Breast epithelium (tissue), 4 donors: ENCODE measurements at places on chromosomes 1 and 21. TPM values are rescaled to one million over a fixed set of nuclear protein-coding genes. Genes with fewer than 3 reads are reported as not detected.

- H3K4me1 ChIP-seq = no peaks in the 10 kb centered on the region
- DNase-seq = no peak
- H3K4me3 ChIP-seq = no peak overlapping the region
- no peaks in the 10 kb centered on the region for H3K36me3 ChIP-seq
Measured at GRCh38 chr1:217892750-217893149, 261.6 kb downstream of the SPATA17 start.

MATN1 gene
- not detected for total RNA-seq

DNA sequence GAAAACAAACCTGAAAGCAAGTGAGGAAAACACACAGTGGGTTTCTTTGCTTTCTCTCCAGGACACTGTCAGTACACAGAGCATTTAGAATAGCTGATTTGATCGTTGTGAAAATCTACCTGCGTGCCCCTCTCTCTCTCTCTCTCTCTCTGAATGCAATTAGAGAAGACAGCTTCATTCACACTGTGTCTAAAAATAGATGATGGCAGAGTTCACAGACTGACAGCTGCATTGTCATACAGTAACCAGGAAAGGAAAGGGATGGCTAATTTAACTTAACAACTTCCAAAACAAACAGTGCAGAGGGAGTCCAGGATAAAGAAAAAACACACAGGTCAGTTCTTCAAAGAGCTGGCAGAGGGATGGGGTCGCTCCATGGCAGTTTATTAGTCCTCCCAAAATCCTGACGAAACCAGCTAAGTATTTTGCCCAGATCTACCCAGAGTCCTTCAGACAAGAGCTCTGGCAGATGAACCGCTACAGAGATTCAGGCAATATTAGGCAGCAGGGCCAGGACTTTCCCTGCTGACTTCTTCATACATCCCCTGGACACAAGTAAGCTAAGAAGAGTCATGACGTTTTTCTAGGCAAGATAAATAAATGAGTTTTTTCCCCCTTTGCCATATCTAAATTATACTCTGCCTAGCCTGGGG is 58.9 kb downstream of the WLS start:
- peak overlapping the region; percentile 69 for H3K27ac ChIP-seq
- peaks cover 11% of the 10 kb centered on the region for H3K4me1 ChIP-seq
- H3K27me3 ChIP-seq = no peaks in the 10 kb centered on the region
- H3K36me3 ChIP-seq = no peaks in the 10 kb centered on the region
- no peak for DNase-seq

NLRP3 gene
- total RNA-seq = 0.66 TPM

DNA sequence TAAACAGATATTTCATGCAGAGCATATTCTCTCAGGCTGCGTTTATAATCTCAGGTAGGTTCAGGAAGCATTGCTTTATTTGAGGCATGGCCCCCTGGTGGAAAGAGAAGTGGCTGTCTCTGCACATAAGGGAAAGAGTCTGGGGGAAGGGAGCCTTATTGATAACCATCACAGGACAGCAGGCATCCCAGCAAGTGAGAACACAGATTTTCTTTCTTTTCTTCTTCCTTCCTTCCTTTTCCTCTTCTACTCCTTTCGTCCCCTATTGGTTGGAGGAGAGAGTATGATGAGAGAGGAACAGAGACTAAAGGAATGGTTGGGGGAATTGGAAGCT is 21.9 kb downstream of the TSNAX start:
- no peaks in the 10 kb centered on the region for H3K36me3 ChIP-seq
- no peaks in the 10 kb centered on the region for H3K4me1 ChIP-seq
- H3K27ac ChIP-seq = no peak overlapping the region
- H3K27me3 ChIP-seq = no peaks in the 10 kb centered on the region

OR2T8 gene
- total RNA-seq = not detected

DNA sequence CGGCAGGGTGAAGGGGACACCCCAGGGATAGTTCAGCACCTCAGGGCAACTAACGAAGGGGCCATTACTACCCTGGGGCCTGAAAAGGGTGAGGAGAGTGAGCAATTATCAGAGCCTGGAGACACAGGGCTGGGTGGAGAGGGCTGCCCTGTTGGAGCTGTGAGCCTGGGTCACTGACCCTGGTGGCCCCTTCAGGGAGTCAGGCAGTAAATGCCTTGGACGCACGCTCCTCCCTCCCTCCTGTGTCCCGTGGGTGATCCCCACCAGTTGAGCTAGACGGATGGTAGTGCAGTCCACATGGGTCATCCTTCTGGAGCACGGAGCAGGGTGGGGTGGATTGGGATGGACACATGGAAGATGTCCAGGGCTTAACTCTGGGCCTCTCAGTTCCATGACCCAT is 305.3 kb downstream of the PTPRU start:
- no peak overlapping the region for H3K4me3 ChIP-seq
- DNase-seq = no peak
- H3K36me3 ChIP-seq = no peaks in the 10 kb centered on the region
- no peaks in the 10 kb centered on the region for H3K4me1 ChIP-seq
- no peak overlapping the region for H3K27ac ChIP-seq
- H3K27me3 ChIP-seq = no peaks in the 10 kb centered on the region

DNA sequence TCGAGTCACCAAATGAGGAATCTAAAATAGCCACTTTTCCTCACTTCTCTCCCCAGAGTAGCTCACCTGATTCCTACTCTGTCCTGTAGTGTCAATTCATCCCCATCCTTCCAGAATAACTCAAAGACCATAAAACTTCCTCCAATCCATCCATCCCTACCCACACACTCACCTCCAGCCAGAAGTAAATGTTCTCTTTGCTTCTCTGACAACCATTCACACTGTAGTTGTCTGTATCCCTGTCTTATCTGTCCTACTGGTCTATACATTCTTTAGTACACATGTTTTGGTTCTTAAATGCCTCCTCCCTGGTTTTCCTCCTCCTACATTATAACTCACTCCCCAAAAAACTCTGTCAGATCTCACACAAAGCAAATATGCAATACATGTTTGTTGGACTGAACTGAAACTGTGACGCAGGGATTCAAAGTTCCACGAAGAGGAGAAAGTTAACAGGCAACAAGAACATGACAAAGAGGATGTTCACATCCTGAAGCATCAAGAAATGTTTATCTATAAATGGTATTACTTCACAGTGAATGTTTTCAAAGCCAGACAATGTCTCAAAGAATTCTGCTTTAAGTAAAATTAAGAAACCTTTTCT is 11.0 kb downstream of the TP53BP2 start:
- no peak overlapping the region for H3K4me3 ChIP-seq
- H3K4me1 ChIP-seq = peaks cover 8% of the 10 kb centered on the region
- peak overlapping the region; percentile 17 for H3K27ac ChIP-seq
- DNase-seq = no peak
- no peaks in the 10 kb centered on the region for H3K27me3 ChIP-seq

COL9A2 gene
- 11.4 TPM for total RNA-seq

LGR6 gene
- not detected for total RNA-seq

- no peaks in the 10 kb centered on the region for H3K36me3 ChIP-seq
- peak overlapping the region; percentile 35 for H3K4me3 ChIP-seq
- H3K27ac ChIP-seq = peak overlapping the region; percentile 86
- peaks cover 2% of the 10 kb centered on the region for H3K4me1 ChIP-seq
- no peaks in the 10 kb centered on the region for H3K27me3 ChIP-seq
Measured at GRCh38 chr21:16071761-16072160, 342.0 kb downstream of the USP25 start.

SYCP1 gene
- total RNA-seq = not detected

- no peak overlapping the region for H3K4me3 ChIP-seq
- H3K27ac ChIP-seq = no peak overlapping the region
- H3K27me3 ChIP-seq = no peaks in the 10 kb centered on the region
Measured at GRCh38 chr1:97739596-97740103, 181.2 kb downstream of the DPYD start.

- no peaks in the 10 kb centered on the region for H3K36me3 ChIP-seq
- H3K27me3 ChIP-seq = no peaks in the 10 kb centered on the region
- no peak for DNase-seq
- H3K27ac ChIP-seq = no peak overlapping the region
- no peak overlapping the region for H3K4me3 ChIP-seq
- no peaks in the 10 kb centered on the region for H3K4me1 ChIP-seq
Measured at GRCh38 chr1:223887747-223888418, 42.1 kb upstream of the TP53BP2 start.

DNA sequence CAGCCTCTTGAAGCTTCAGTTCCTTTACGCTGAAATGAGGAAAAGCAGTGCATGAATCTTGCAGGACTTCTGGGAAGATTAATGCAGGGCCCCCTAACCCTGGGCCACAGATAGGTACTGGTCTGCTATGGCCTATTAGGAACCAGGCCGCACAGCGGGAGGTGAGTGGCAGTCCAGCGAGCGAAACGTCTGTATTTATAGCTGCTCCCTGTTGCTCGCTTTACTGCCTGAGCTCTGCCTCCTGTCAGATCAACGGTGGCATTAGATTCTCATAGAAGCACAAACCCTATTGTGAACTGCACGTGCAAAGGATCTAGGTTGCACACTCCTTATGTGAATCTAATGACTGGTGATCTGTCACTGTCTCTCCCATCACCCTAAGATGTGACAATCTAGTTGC is 130.2 kb downstream of the CHRM3 start:
- no peaks in the 10 kb centered on the region for H3K27me3 ChIP-seq
- H3K4me1 ChIP-seq = no peaks in the 10 kb centered on the region
- no peak for DNase-seq
- H3K4me3 ChIP-seq = no peak overlapping the region
- no peak overlapping the region for H3K27ac ChIP-seq
- H3K36me3 ChIP-seq = no peaks in the 10 kb centered on the region

SLC5A3 gene
- total RNA-seq = 54.9 TPM

DNA sequence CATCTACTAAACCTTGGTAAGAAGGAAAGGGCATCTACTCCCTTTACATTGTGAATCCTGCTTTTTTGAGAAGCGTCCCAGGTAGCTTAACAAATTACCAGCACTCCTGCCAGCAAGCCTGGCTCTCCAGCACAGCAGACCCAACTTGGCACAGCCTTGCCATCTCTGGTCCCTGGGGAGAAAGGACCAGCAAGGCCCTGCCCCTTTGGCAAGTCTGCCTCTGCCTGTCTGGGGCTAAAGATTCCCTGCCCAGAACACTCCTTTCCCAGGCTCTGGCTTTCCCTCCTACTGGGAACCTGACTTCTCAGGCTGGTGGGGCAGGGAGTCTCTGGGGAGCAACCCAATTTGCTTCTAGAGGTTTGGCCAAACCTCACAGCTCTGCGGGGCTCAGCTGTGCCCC is 68.5 kb downstream of the ATP2B4 start:
- no peaks in the 10 kb centered on the region for H3K27me3 ChIP-seq
- no peak overlapping the region for H3K4me3 ChIP-seq
- H3K36me3 ChIP-seq = no peaks in the 10 kb centered on the region
- no peak overlapping the region for H3K27ac ChIP-seq
- H3K4me1 ChIP-seq = peaks cover 15% of the 10 kb centered on the region
- DNase-seq = no peak

PDE4DIP gene
- total RNA-seq = 160 TPM

SAMD11 gene
- total RNA-seq = 0.16 TPM

GRCh38 chr1:27519331-27520258 is 29.6 kb upstream of the WASF2 start:
- no peaks in the 10 kb centered on the region for H3K36me3 ChIP-seq
- H3K27ac ChIP-seq = peak overlapping the region; percentile 82
- no peaks in the 10 kb centered on the region for H3K27me3 ChIP-seq
- DNase-seq = no peak
- H3K4me3 ChIP-seq = peak overlapping the region; percentile 22

DNA sequence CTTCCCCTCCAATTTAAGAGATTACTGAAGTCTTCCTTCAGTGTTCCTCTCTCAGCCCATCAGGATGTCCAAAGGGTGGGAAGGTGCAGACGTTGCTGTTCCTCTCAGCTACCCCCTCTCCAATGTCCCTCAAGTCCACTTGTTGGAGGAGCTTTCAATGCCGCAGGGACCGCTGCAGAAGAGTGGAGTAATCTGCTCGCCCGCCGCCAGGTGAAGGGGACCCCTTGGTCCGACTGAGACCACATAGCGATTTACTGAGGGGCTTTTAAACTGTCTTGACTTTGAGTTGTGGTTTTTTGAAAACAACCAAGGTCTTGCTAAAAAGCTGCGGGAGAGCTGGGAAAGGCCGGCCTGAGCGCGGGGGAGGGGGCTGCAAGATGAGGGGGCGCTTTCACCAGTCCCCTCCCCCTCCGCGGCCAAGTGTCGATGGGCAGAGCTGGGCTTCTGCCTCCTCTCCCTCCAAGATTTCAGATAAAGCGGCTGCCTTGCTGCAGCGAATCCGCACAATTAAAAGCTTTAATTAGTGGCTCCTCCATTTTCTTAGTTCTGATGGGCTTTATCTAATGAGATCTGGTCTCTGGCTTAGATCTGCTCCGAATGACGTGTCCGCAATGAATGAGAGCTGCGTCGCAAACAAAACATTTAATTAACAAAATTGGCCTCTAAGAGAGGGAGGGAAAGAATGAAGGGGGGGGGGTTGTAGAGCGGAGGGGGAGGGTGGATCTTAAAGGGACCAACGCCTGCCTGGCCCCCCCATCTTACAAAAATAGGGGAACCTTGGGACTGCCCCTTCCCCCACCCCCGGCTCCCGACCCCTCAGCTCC is 5.9 kb downstream of the LMO4 start:
- peak overlapping the region; percentile 85 for H3K4me3 ChIP-seq
- H3K27me3 ChIP-seq = no peaks in the 10 kb centered on the region
- no peak for DNase-seq

- H3K36me3 ChIP-seq = no peaks in the 10 kb centered on the region
- no peak overlapping the region for H3K4me3 ChIP-seq
- H3K4me1 ChIP-seq = no peaks in the 10 kb centered on the region
- H3K27me3 ChIP-seq = no peaks in the 10 kb centered on the region
Measured at GRCh38 chr1:216532251-216532798, 109.1 kb upstream of the USH2A start.

DNA sequence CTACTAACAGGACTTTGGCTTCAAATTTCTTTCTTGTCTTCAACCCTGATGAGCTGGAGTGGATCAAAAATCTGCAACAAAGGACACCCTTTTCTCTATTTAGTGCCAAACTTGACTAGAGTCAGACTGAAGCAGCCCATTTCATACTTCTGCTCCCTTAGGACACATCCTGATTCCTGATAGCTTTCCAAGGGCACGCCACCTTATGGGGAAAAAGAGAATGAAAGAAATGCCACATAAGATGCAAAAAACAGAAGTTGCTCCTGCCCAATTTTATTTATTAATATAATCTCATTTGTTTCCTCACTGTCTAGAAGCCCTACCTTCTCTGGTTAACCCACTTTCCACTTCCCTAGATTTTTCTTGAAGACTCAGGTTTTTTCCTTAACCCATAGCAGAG is 72.7 kb upstream of the NBPF4 start:
- no peak for DNase-seq
- H3K36me3 ChIP-seq = no peaks in the 10 kb centered on the region
- H3K4me1 ChIP-seq = no peaks in the 10 kb centered on the region
- no peak overlapping the region for H3K4me3 ChIP-seq
- H3K27me3 ChIP-seq = no peaks in the 10 kb centered on the region
- H3K27ac ChIP-seq = no peak overlapping the region

DNA sequence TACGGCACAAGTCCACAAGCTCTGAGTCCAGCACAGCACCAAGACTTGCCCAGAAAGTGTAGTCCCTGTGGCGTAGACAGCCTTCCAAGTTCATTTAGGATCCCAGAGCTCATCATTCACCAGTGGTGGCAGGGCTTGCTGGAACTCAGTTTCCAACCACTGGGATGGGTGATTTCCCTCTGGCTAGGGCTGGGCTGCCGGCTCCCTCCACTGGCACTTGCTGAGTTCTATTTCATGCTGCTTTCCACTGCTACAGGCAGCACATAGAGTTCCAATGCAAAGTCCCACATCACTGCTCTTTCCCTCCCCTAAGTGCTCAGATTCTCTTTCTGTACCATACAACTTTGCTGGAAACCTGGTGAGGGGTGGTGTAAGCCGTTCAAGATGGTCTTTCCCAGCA is 510.3 kb upstream of the TMPRSS15 start:
- H3K4me3 ChIP-seq = no peak overlapping the region
- H3K27ac ChIP-seq = no peak overlapping the region
- no peaks in the 10 kb centered on the region for H3K36me3 ChIP-seq
- H3K27me3 ChIP-seq = no peaks in the 10 kb centered on the region

GRCh38 chr1:175376194-175376593 is 183.6 kb upstream of the KIAA0040 start:
- H3K4me1 ChIP-seq = no peaks in the 10 kb centered on the region
- no peaks in the 10 kb centered on the region for H3K27me3 ChIP-seq
- no peak for DNase-seq
- no peak overlapping the region for H3K4me3 ChIP-seq
